ENCODE measurements at places on chromosomes 16 and 17.

GRCh38 chr17:10264051-10264450, 65.6 kb upstream of the GAS7 start:
- no peak for DNase-seq

DNA sequence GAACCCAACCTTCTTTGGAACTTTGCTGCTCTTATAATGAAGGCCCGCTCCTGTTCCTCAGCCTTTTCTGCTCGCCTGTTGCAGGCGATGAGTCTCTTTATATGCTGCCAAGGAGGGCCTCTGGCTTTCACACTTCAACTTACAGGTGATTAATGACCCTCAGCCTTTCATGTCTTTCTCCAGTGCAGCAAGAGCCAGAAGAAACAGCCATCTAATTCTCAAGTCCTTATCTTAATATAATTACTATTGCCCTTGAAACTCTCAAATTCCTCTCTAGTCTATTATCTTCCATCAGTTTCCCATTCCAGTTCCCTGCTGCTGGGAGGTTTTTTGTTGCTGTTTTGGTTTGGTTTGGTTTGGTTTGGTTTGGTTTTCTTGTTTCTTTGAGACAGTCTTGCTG, 121.8 kb upstream of the MED13 start:
- DNase-seq: no peak

DNA sequence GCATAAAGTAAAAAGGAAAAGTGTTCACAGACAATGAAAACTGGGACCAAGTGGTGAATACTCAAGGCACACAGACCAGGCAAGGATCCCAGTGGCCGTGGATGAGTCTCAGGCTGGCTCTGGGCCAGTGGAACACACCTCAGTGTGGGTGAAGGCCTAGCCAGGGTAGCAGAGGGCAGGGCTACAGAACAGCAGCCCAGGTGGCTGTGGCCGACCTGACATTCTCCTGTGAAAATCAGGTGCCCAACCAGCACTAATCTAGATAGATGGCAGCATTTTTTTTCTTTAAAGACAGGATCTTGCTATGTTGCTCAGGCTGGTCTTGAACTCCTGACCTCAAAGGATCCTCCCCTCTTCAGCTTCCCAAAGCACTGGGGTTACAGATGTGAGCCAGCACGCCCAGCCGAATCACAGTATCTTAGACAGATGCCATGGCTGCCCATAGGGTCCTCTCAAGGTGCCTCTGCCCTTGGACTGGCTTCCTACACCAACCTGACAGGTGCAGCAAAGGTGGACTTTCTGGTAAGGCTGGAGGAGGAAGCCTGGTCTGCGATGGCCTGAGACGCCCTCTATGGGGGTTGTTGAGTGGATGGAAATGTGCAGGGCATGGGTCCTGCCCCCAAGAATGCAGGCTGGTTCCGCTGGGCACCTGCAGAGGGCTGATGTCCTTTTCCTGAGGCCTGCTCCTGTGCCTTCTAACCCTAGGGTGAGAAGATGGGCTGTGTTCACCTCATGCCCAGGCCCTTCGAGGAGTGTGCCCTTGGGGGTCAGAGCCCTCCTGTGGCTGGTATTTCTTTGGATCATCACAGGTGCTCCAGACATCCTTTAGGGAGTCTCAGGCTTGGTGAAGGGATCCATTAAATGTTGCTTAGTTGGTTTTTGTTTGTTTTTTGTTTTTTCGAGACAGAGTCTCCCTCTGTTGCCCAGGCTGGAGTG, 3.8 kb upstream of the P4HB start:
- DNase-seq: no peak

- no peak for DNase-seq
These were observed 39.5 kb downstream of the NDEL1 start for GRCh38 chr17:8475227-8475626.

GRCh38 chr16:78292844-78293380, 193.5 kb downstream of the WWOX start:
- DNase-seq: no peak
